Stimulated activated CD8-positive, alpha-beta memory T cell treated with anti-CD3 and anti-CD28 coated beads, Interleukin-15, amount 100 ng/mL, for 48 hours (primary cell): ENCODE measurements at places on chromosomes 11 and 22.

DNA sequence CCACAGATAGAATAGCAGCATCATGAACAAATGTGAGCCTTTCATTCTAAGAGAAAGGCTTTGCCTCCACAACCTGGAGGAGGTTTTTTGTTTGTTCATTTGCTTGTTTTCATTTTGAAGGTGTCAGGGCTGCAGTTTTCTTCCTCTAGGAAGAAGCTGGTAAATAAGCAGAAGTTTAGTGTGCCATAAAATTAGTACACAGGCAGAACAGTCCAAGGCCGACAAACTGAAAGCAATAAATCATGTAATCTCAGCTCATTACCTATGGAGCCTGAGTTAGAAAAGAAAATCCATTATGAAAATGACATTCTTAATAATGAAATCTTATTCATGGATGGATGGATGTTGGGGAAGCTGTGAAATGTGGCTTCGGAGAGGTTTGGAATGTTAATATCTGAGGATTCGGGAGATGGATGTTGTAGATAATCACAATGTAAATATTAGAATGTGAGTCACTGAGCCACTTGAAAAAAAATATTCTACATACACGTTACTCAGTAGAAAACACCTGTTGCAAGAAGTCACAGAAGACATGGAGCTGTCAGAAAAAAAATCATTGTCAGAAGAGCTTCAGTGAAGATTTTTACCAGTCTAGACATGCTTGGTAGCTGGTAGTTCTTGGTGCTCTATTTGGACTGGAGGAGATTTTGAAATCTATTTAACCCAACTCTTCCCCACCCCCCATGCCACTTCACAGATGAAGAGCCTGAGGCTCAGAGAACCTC lies 15.0 kb upstream of the ZDHHC13 start:
- DNase-seq: no peak

GRCh38 chr11:33449798-33450197 lies 192.6 kb downstream of the HIPK3 start:
- no peak for DNase-seq

GRCh38 chr11:65384301-65384889 lies 1.9 kb upstream of the SLC25A45 start:
- no peak for DNase-seq

DNA sequence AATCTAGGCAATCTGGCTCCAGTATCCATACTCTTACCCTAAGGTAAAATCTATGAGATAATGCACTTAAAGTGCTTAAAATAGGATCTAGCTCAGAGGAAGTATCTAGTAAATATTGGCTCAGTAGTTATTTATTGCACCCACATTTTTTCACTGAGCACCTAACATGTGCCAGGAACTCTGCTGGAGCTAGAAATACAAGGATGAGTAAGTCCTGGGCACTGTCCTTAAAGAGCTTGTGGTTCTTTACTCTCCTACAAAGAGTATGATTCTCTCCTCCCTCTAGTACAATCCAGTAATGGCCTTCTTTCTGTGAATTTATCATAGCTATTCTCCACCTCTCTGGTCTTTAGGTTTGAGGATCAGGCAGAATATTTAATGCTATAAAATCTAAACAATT lies 59.2 kb downstream of the DEUP1 start:
- no peak for DNase-seq

DNA sequence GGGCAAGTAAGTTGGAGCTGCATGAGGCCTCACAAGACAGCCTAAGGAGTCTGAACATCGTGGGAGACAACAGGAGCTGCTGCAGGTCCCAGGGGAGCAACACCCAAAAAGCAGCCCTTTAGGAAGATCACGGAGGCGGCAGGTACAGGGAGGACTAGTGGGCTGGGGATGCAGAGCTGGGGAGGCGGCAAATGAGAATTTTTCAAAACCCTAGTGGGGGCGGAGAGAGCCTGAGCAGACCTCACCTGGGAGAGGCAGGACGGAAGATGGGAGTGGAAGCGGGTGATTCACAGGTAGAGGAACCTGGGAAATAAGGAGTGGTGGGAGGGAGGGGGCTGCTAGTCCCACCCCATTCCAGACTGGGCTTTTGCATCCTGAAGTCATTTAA lies 42.1 kb downstream of the DKK3 start:
- DNase-seq: no peak

GRCh38 chr11:66987924-66988637 lies 13.0 kb downstream of the C11orf86 start:
- no peak for DNase-seq

- DNase-seq: no peak
Measured at GRCh38 chr11:43835104-43835503, 45.5 kb upstream of the ALKBH3 start.

DNA sequence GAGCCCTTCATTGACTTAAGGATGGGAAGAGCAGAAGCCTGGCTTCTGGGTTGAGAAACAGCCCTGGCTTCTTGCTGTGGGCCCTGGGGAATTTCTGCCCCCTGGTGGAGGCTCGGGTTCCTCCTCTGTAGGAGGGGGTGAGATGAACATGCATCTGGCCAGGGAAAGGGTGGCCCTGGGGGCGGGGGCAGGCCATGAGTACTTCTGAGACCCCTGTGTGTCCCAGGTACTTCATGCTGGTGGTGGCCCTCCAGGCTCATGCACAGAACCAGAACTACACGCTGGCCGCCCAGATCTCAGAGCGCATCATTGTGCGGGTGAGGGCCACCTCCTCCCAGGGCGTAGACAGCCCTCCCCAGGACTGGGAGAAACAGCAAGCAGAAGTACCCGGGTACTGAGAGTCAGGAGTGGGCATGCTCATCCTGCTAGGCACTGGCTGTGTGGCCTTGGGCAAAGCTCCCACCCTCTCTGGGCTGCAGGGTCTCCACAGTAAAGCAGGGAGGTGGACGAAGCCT lies 15.8 kb downstream of the TMEM258 start:
- peak; percentile 39 for DNase-seq

GRCh38 chr11:115869780-115870431 lies 365.7 kb upstream of the CADM1 start:
- DNase-seq: no peak

- DNase-seq: no peak
Measured at GRCh38 chr22:36764060-36764459, 11.9 kb downstream of the IFT27 start.

- DNase-seq: no peak
Measured at GRCh38 chr11:94025690-94026394, 4.7 kb downstream of the HEPHL1 start.

GRCh38 chr11:2280208-2280607 lies 9.8 kb upstream of the ASCL2 start:
- no peak for DNase-seq

DNA sequence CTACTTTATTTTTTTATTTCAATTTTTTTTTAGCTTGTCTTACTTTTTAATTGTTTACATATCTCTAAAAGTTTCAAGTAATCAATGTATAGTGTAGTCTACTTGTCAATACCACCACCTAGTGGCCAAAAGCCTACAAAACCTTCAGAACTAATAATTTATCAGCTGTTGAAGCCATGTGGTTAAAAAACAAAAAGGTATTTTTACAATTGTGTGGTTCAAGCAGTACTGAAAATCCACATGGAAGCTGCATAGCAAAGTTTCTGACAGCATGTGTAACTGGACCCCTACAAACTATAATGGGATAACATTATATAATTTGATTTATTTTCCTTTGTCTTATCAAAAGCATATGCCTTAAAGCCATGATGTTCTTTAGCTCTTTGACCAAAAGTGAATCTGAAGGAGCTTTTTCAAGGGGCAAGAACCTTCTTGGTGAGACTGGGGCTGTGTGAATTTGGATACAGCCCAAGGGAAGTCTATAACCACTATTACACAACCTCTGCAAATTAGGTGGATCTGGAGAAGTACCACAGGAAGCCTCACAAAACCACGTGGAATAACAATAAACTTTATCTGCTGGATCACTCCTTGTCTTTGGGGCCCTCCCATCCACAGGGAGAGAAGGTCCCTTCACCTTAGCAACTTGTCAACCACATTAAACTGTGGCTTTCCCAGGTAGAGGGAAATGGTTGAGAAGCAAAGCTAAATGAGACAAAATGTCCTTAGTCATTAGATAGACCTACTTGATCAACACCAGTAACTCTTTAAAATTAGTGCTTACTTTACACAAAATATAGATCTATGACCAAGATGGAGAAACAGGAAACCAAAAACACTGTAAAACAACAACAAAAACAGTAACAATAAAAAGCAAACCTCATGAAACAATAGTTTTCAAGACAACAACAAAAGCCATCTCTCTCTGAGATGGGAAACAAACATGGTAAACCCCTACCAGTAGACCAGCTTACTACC lies 9.9 kb downstream of the NARS2 start:
- no peak for DNase-seq

GRCh38 chr11:59901306-59901705 lies 22.7 kb downstream of the OOSP3 start:
- DNase-seq: no peak

DNA sequence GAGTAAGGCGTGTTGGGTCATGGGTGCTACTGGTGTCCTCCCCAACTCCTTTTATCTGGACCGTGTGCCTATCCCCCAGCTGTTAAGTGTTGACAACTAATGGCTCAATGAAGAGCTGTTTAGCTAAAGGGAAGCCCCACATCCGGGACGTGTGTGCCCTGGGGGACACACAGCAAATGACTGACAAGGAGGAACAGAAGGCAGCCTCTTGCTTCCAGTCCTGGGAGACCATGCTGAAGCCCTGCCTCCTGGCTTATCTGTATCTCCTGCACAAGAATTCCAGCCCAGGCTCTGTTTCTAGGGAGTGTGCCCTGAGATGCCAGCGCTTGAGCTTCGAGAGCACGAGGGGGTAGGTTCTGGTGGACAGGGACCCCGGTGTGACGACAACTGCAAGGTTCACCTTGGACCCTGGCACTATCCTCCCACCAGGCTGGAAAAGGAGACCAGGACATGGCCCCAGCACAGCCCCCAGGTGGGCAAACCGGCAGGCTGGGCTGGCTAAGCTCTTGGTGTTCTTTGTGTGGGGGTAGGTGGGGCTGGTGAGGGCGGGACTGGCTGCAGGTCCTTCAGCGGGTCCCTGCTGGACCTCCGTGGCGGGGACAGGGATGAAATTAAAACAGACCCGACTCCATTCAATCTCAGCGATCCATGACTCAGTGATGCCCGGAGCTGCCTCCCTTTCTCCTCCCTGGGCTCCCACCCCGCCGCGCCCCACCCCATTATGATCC lies 21.0 kb downstream of the ASCL2 start:
- no peak for DNase-seq

DNA sequence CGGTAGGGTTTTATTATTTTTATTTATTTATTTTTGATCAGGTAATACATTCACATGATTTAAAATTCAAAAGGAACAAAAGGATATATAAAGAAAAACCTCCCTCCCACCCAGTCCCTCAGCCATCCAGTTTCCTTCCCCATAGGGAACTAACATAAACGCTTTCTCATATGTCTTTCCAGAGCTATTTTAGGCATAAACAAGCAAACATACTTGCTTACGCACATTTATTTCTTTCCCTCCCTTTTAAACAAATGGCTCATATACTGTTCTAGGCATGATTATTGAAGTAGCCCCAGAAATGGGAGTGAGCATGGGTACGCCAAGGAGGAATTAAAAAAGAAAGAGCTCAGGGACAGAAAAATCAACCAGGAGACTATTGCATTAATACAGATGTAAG lies 63.7 kb downstream of the LIF start:
- no peak for DNase-seq

GRCh38 chr22:46866591-46866990 lies 104.1 kb downstream of the TBC1D22A start:
- DNase-seq: no peak

- no peak for DNase-seq
Measured at GRCh38 chr11:101825531-101825930, 89.3 kb upstream of the CEP126 start.

GRCh38 chr22:30398685-30399680 lies 2.2 kb downstream of the SEC14L2 start:
- DNase-seq: no peak

DNA sequence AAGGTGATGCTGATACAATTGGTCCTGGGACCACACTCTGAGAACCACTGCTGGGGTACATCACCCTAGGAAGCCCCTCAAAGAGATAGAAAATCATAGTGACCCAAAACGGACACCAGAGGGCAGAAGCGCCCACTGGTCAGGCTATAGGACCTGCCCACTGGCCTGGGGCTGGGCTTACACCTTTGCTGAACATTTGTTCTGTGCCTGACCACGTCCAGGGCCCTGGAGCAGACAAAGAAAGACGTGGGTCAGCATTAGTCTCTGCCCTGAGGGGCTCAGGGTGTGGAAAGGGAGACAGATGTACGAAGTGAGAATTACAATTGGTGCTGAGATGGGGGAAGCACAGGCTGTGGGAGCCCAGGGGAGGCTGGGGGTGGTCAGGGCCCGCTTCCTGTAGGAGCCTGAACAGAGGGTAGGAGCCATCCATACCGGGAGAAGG lies 14.4 kb upstream of the SERPINH1 start:
- DNase-seq: no peak

- no peak for DNase-seq
Measured at GRCh38 chr11:64007629-64008282, 21.5 kb downstream of the OTUB1 start.
